ENCODE measurements at places on chromosomes 4 and X.

DNA sequence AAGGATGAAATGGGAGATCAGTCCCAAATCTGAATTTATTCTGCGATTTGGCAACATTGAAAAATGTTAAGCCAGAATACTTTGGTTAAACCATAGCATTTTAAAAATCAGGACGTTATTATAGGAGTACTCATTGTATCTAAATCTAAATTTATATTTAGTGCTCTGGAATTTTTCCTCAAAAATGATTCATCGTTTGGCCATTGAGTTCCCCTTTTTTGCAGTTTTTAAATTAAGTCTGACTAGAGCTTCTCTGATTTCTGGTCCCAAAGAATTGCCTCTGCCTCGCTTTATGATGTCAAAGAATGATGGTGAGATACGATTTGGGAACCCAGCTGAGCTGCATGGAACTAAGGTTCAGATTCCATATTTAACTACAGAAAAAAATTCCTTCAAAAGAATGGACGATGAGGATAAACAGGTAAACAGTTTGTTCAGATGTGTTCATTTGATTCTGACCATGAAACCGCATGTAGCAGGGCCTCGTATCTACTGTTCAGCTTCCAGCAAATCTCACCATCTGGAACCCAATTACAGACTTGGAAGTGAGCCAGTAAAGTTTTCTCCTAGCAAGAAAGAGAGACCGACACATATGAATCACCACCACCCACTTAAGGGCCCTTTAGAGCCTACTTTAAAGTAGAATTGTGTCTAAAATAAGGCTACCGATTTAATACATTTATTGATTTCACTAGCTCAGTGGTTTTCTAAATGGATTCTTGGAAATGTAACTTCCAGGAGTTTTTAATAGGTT is 75.6 kb downstream of the REPS2 start:
- DNase-seq, result no peak

- no peak for DNase-seq
Observed at GRCh38 chrX:111270339-111270738, at the start of gene CAPN6. Gene CAPN6, minus strand, starts transcription at chrX:111270483. Its CDS starts 6,547 bp downstream, at chrX:111263936.

DNA sequence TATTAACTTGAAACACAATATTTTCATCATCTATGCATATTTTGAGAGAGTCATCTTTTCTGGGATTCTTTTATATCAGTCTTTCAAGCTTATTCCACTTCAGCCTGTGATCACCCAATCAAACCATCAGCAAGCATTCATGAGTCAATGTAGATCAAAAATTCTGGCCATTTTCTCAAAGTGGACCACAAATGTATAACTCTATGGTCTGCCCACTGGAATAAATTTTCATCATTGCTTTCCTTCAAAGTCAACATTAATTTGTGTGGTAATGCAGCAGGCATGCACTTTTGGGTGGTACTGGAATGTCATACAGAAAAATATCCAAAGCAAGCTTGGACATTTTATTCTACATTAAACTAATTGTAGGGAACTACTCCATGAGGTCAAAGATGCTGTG is 1013.0 kb downstream of the STIM2 start:
- DNase-seq, result no peak

DNA sequence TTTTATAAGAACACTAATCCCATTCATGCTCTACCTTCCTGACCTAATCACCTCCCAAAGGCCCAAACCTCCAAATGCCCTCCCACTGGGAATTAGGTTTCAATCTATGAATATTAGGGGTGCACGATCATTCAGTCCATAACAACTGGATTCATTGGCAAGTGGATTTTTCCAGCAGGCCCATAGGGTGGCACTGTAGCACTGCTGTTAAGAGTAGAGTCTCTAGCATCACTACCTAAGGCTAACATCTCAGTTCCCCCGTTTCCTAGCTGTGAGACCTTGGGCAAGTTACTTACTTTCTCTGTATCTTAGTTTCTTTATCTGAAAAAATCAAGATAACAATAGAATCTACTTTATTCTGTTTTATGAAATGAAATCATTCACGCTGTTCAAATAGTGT is 315.8 kb downstream of the STIM2 start:
- no peak for DNase-seq

- DNase-seq, result no peak
Observed at GRCh38 chrX:352181-352580, 33.6 kb upstream of the GTPBP6 start.

GRCh38 chr4:125770814-125771398 is 456.2 kb downstream of the FAT4 start:
- DNase-seq, result no peak

DNA sequence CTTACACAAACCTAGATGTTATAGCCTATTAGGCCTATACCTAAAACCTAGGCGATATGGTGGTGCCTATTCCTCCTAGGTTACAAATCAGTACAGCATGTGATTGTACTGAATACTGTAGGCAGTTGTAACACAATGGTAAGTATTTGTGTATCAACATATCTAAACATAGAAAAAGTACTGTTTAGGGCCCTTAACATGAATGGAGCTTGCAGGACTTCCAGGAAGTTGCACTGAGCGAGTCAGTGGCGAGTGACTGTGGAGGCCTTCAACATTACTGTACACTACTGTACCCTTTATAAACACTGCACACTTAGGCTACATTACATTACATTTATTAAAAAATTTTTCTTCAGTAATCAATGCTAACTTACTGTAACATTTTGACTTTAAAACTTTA is 37.8 kb downstream of the WWC2 start:
- no peak for DNase-seq

DNA sequence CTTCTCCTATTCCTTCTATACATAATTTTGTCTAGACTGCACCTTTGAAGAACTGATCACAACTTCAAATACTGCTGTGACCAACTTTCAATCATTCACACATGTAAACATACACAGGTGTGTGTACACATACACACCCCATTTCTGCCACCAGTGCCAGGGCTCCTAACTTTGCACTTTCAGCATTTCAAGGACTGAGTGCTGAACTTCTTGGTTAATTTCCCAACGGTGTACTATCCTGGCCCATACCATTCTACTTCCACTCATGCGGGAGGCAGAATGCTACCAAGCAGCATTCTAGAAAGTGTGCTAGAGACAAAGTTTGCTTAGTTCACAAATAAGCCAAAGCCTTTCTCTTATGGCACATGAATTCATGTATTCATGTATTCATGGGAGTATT is 51.2 kb downstream of the RPGR start:
- no peak for DNase-seq

DNA sequence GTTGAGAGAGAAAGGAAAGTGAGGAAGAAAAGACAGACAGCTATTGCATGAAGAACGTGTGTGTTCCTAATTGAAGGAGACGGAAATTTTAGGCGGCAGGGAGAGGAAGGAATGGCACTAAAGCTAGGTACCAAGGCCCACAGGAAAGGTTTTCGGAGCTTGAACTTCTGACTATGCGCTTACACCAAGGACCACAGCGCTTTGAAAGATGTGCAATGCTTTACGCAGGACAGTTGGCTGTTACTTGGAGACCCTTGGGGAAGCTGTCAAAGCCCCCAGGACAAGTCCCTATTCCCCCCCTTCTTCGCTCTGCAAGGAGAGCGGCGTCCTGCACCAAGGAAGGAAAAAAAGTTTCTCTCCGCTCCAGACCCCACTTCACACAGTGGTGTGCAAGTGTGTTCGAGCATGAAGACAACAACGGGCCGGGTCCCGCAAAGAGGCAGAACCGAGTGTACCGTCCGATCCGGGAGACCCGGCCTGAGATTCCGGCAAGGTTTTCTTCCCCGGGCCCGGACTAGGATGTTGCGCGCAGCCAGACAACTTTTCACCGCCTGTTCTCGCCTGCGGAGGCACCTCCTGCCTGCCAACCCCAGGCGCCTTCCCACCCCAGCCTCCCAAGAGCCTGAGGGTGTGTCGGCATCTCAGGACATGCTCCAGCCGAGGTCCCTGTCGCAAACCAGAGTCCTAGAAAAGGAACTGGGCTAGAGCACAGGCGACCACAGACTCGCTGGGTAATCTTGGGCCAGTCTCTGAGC is 896 bp downstream of the KDR start:
- DNase-seq, result no peak

GRCh38 chrX:68698942-68699341 is 51.5 kb downstream of the STARD8 start:
- DNase-seq, result no peak

DNA sequence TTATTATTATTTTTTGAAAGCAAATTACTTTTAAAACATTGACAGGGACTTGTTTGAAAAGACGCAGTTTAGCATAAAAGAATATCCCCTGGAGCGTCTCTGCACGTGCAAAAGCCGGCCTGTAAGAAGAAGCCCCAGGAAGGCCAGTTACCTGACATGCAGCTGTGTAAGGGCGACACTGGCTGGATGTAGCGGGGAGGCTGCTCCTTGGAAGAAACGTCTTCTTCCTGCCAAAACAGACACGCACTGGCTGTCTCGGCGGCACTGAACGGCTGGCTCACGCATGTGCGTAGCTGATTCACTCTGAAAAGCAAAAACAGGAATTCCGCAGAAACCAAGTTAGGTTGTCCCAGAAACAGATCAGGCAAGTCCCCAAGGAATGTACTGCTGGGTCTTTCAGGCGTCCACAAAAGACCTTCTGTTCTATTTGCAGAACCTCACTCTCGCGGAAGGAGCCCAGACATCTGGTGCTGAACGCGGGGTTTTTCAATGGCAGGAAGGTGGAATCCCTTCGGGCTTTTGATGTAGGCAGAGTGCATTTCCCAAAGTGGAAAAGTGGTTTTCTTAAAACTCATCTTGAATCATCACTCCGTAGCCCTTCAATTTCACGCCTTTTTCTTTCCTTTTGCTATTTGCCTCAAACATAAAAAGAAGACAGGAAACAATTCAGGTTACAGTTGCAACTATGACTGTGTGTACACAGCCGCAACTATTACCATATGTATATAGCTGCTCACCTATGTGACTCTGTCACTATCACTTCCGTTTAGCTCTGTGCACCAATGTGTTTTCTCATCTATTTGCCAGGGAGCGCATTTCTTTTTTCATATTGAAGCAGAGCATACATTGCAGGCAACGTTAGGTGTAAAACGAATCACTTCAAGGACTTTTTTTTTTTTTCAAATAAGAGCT is 38.1 kb upstream of the ARSH start:
- DNase-seq, result peak; percentile 1

- no peak for DNase-seq
Observed at GRCh38 chr4:54855191-54855854, 197.6 kb downstream of the KIT start.

DNA sequence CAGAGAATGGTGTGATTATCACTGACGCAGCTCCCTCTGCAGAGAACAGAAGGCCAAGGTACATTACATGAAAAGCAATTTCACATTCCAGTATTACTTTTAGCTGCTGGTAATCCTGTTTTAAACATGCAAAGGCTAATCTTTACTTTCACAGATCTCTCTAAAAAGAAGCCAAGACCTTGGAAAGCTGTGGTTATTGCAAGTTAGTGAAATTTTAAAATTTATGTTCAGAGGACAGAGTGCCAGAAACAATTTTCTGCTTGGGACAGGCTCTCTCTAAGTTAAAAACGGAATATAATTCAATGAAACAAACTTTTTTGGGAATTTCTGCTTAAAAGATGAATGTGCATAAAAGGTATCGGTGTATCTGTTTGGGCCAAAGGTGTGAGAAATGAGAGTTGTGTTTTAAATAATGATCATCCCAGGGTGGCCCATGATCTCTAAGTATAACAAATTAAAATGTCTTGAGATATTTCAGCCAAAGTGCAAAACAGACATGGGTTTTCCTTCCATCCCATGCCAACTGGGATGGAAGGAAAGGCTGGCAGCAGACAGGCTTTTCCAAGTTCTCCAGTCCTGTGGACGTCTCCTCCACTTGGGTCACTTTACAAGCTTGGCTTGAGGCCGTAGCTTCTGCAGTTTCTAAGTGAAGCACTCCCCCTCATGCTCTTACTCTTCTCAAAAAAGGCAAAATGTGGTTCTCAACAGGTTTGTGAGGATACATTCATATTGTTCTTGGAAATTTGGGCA is 118.0 kb downstream of the DRD5 start:
- DNase-seq, result no peak

DNA sequence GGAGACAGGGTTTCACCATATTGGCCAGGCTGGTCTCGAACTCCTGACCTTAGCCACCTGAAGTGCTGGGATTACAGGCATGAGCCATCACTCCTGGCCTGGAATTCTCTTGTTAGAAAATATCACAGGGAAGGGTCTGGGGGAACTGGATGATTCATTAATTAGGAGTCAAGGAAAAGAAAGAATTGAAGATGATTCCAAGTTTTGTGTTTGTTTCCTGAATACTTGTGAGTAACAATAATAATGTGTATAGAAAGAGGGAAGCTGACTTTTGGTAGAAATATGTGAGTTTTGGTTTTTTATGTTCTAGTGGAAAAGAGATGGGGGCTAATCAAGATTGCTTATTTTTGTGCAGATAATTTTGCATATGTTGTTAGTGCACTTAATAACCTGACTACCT is 77.3 kb upstream of the CLNK start:
- no peak for DNase-seq

DNA sequence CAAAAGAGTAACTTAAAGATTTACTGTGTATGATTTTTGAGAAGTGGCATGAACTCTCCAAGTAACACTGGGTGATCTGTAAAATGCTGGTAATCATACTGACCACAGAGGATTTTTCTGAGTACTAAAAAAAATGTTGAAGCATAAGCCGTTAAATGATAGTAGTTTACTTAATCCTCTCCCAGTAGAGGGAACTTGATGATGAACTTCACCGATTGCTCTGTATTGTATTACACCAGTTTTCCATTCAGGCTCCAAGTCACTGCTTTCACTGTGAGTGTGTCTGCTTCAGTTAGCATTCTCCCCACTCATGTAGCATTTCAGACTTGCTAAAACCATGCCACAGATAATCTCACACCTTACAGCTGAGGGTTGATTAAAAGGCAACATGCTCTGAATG is 294.1 kb downstream of the GBA3 start:
- DNase-seq, result no peak

- no peak for DNase-seq
Observed at GRCh38 chrX:72296991-72297390, 8.7 kb downstream of the CITED1 start.

DNA sequence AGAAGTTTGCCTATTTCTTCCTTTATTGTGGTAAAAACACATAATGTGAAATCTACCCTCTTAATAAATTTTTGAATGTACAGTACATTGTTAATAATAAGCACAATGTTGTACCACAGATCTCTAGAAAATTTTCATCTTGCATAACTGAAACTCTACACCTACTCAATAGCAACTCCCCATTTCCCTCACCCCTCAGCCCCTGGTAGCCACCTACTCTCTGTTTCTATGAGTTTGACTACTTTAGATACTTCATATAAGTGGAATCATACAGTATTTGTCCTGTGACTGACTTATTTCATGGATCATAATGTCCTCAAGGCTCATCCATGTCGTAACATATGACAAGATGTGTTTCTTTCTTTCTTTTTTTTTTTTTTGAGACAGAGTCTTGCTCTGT is 446.4 kb downstream of the RPA4 start:
- DNase-seq, result no peak

- DNase-seq, result no peak
Observed at GRCh38 chr4:145830699-145831098, 107.9 kb downstream of the ZNF827 start.

Data from stimulated activated CD4-positive, alpha-beta T cell treated with anti-CD3 and anti-CD28 coated beads, Interleukin-1b, Interleukin-23, amount 100 ng/mL, for 4 hours (primary cell).